ENCODE measurements at places on chromosomes 5 and 9. TPM values are rescaled to one million over a fixed set of nuclear protein-coding genes. Genes with fewer than 3 reads are reported as not detected.

The PAIP1 gene
- 103 TPM for total RNA-seq

The CTXN3 gene
- total RNA-seq: not detected

The SLC22A4 gene
- 5.5 TPM for total RNA-seq

The DNM1 gene
- 89.0 TPM for total RNA-seq

The CERT1 gene
- total RNA-seq: 22.5 TPM

The PCDHB12 gene
- total RNA-seq: not detected

The OR1J2 gene
- total RNA-seq: not detected

The RANBP3L gene
- not detected for total RNA-seq

The C5orf22 gene
- 11.4 TPM for total RNA-seq

The NTRK2 gene
- not detected for total RNA-seq

The PCDHGA6 gene
- total RNA-seq: 0.24 TPM

The CCL27 gene
- not detected for total RNA-seq

The TEX48 gene
- total RNA-seq: not detected

The TRIM36 gene
- total RNA-seq: 1.5 TPM

The INSL6 gene
- total RNA-seq: not detected

The CHSY3 gene
- 0.17 TPM for total RNA-seq

The IL7R gene
- total RNA-seq: 0.46 TPM

The RORB gene
- not detected for total RNA-seq

The SV2C gene
- total RNA-seq: not detected
